ENCODE measurements at places on chromosomes 16 and 17.

DNA sequence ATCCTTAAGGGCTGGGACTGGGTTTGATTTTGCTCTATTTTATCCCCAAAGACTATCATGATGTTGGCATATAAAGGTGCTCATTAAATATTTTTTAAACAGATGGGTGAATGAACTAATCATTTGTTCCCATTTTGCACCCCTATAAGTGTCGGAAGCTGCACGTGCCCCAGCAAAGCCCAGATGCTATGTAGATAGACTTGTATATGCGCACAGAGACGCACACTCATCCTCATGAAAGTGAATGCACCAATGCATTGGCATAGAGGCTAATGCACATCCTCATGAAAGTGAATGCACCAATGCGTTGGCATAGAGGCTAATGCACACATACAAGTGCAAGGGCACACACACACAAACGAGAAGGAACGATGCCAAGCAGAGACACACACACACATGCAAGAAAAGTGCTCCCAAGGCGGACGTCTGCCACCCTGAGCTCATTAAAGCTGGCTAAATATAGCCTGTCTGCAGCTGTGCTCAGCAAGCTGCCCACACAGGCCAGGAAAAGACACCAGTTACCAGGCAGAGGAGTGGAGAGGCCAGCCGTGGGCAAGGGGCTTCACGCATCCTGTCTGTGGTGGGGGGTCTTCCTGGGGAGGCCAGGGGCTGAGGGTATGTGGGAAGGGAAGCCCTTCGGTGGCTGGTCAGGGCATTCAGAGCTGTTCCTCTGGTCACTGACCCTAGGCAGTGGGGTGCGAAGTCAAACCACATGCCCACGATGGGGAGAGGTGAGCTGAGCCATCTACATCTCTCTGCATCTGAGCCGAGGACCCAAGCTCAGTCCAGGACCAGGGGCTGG lies 52.6 kb downstream of the PIMREG start:
- no peak for DNase-seq

DNA sequence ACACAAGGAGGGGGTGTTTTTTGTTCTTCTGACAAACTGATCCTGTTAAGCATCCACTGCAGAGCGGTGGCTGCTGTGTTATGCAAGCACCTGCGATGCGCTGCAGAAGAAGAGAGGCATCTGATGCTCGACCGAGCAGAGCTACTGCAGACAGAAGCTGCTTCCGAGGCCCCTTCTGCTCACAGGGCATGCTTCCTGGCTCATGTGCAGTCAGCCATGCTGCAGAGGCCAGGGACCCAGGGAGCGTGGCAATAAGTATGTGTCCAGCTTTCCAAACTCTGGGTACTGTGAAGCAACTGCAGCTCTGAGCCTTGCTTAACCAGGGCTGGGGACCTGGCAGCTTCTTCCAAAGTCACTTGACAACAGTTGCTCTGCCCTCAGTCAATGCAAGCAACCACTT lies 448.6 kb upstream of the RBFOX1 start:
- no peak for DNase-seq

- peak; percentile 49 for DNase-seq
Measured at GRCh38 chr17:74566132-74566753, 1.1 kb downstream of the CD300H start.

GRCh38 chr17:82984751-82985427 lies 94.5 kb upstream of the METRNL start:
- DNase-seq, result peak; percentile 90

DNA sequence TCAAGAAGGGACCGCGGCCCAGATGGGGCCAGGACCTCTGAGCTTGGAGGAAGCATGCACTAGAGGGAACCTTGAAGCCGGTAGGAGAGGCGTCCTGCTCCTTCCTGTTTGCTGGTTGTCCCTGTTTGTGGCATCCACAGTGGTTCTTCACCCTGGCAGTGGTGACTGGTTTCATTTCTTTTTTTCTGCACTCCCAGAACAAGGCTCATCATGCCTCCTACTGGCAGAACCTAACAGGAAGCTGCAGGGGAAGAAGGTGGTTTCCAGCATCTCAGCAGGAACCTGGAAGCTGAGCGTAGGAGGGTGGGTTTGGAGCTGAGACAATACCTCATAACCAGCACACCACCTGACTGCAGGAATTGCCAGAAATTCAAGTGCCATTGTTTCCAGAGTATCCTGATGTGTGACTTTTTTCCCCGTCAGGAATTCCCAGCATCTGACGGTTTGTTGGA lies 5.8 kb downstream of the TMEM231 start:
- DNase-seq, result peak; percentile 5

DNA sequence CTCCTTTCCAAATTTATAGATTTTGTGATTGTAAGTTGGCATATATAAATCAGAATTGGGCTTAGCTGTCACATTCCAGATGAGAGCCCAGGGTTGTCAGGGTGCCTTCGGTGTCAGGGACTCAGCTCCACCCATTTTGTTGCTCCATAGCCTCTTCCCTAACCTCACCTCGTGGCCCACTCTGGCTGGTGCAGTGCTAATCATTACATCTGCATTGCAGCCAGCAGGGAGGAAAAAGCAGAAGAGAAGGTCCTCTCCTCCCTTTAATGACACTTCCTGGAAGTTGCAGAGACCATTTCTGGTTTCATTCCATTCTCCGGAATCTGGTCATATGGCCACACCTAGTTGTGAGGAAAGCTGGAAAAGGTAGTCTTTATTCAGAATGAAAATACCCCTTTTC lies 113.3 kb downstream of the CCT6B start:
- DNase-seq, result no peak

DNA sequence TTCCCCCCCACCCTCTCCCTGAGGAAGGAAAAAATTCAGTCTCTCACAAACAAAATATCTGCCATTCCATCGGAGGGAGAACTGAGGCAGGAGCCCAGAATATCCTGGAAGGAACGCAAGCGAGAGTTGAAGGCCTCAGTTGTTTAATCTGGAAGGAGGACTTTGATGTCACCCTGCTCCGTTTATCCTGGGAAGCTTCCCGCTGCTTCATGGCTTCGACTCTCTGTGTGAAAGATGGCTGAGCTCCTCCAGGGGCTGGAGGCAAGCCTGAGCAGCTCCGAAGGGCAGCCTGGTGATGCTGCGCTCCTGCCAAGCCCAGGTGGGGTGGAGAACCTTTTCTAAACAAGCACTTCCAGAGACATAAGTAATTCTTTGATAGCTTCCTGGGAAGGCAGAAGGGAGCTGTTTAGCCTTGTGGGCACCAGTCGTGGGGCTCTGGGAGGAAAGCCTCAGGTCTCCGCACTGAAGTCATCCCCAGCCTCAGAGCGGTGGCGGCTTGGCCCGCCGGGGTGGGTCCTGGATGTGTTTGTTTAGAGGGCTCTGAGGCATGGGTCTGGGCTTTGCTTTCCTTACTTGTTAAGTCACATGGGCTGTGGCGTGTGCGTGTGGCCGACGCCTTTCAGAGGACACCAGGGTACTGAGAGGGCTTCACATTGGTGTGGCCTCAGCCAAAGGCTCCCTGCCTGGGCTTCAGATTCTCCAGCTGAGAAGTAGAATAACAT lies 7.9 kb downstream of the NKD1 start:
- no peak for DNase-seq

DNA sequence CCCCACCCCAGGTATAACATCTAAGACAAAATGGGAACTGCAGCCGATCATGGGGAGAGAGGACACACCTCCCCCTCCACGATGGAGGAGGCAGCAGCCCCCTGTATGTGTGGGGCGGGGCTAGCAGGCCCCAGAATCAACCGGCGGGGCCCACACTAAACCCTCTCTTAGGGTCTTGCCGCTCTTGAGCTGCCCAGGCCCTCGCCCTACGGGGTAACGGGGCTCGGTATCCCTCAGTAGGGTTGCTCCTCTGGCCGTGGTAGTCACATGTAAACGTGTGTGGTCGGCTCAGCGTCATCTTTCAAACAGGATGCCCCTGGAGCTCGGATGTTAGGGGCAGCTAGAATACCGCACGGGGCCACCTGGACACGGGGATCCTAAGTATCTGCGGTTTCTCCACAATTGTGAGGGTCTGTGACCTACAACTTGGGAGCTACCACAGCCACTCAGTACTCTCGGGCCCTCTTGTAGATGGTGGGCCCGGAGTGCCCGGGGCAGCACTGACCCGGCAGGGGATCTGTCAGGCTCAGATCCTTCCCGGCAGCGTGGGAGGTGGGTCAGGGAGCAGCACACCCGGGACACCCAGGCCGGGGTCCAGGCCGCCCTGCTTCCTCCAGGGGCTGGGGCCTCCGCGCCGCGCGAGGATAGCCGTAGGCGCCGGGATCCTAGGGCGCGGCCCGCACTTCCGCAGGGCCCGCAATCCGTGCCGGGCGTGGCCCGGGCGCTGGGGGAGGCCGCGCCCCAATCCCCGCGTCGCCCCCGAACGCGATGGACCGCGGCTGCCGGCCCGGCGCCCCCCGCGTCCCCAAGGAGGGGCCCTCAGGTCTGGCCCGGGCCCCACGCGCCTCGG lies 781 bp downstream of the ARHGDIA start:
- peak; percentile 59 for DNase-seq

DNA sequence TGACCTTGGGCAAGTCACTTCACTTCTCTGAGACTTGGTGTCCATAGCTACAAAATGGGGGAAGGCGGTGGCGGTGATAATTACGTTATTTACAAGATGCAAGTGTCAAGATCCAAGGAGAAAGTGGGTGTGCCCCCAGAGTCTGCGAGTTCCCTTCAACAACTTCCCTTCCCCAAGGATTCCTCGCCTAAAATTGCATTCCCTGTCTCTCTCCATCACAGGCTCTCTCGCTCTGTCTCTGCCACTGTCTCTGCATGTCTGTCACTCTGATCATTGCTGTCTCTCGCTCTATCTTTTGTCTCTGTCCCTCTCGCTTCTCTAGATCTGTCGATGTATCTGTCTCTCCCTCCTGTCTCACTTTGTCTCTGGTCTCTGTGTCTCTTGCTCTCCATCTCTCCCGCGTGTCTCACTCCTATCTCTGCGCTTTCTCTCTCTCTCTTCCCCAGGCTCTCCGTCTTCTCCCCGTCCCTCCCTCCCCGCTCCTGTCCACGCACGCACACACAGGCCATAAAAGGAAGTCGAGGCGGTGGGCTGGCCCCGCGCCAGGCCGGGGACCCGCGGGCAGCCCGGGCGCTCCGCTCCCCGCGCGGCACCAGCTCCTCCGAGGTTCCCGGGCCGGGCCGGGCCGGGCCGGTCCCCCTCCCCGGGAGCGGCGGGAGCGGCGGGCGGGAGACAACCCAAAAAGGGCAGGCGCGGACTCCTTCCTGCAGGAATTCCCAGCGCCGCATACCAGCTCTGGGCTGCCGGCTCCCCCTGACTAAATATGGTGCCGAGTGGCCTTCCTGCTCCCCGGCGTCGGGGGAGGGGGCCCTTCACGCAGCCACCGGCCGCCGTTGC lies 1.1 kb upstream of the MYH11 start:
- no peak for DNase-seq

GRCh38 chr16:65062736-65063583 lies 58.9 kb downstream of the CDH11 start:
- DNase-seq, result no peak

GRCh38 chr17:77613627-77614026 lies 344.9 kb upstream of the TNRC6C start:
- no peak for DNase-seq

GRCh38 chr17:56136301-56136700 lies 17.0 kb upstream of the ANKFN1 start:
- no peak for DNase-seq

DNA sequence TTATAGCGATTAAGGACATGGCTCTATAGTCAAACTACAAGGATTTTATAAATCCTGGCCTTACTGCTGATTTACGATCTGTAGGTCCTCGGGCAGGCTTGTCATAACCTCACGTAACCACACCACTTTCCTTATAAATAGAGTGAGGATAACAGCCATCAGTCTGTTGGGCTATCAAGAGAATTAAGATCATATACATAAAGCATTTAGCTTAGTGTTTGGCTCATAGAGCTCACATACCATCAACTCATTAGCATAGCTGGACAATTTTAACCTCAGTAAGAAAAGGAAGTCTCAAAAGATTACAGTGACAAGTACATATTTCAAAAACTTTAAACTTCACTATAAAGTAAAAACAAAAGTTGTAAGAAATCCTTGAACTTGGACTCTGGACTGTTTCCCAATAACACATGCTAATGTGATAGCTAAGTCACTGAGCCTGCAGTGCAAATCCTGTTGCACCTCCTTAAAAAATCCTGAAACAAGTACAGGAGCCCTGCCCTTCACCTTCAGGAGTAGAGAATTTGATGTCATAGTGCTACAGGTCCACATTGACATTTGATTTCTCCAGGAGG lies 20.8 kb upstream of the CLEC3A start:
- no peak for DNase-seq

DNA sequence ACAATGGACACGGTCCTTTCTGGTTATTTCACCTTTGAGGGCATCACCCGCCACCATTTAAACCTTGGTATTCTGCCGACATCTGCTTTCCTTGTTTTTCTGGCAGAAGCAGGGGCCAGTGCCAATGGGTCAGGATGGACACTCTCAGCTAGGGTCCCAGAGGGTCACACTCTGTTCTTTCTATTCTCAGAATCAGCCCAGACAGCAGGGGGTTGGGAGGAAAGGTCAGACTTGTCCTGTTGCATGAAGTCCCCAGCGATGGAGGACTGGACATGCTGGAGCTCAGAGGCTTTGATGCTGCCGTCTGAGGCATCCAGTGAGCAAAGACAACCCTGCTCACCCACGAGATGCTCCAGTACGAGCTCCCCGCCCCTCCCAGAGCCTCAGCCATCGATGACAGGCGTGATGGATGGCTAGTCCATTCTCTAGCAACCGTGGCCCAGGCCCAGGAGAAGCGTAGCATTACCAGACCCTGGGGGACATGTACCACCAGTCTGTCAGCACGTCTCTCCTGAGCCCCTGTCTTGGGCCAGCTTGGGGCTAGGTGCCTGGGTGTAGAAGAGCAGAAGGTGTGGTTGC lies 62.0 kb downstream of the FOXL1 start:
- DNase-seq, result no peak

DNA sequence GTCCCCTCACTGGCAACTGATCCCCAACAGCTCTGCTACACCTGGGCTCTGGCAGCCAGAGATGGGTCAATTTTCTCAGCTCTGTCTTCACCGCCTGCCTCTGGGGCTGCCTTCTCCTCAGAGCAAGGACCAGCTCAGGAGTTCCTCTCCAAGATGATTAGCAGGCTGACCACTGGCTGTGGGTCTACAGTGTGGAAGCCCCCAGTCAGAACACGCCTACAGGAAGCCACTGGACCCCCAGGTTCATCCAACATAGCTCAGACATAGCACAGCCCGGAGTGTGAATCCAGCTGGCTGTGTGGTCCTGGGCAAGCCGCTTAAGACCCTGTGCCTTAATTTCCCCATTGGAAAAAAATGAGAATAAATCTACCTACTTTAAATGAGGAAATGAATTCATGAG lies 4.9 kb downstream of the DOK4 start:
- no peak for DNase-seq

DNA sequence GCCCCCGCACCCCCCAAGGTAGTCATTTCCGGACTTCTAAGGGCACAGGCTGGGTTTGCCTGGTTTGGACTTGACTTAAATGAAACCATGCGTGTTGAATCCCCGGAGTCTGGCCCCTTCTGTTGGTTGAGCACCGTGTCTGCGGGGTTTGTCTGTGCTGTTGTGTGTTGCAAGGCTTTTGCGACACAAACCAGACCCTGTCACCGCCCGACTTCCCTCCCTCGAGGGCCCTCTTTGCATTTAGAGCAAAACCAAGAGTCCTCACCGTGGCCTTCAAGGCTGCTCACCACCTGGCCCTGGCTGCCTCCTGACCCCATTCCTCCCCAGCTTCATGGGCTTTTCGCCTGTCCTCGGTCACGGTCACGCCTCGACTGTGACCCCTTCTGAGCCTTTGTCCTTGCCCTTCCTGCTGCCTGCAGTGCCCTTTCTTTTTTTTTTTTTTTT lies 7.4 kb downstream of the CRISPLD2 start:
- DNase-seq, result no peak

GRCh38 chr17:81513753-81514488 lies 1.3 kb upstream of the ACTG1 start:
- peak; percentile 80 for DNase-seq

- no peak for DNase-seq
Measured at GRCh38 chr17:27873746-27874145, 19.4 kb downstream of the LYRM9 start.

GRCh38 chr17:10614536-10615155 lies 42.5 kb downstream of the MYH3 start:
- DNase-seq, result peak; percentile 51

All from SW480 (cell line).